ENCODE measurements at places on chromosomes 13 and 19.

GRCh38 chr19:29630655-29631054 is 24.6 kb downstream of the POP4 start:
- DNase-seq: peak; percentile 45

DNA sequence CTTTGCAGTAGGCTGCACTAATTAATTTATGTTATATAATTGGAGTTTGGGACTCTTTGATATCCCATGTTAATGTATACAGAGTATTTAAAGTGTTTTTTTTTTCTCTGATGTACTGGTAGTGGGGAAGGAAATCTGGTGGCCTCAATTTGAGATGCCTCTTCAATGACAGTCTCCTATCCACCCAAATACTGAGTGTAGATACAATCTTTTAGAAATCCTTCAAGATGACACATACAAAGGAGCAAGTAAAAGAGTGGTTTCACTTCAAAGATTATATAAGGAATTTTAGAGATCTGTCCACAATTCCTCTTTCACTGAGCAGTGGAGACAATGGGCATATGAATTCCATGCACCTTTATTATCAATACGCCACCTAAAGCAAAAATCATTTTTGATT is 15.1 kb downstream of the NALCN start:
- DNase-seq: no peak

- no peak for DNase-seq
Measured at GRCh38 chr13:94713561-94714182, 1.3 kb upstream of the SOX21 start.

DNA sequence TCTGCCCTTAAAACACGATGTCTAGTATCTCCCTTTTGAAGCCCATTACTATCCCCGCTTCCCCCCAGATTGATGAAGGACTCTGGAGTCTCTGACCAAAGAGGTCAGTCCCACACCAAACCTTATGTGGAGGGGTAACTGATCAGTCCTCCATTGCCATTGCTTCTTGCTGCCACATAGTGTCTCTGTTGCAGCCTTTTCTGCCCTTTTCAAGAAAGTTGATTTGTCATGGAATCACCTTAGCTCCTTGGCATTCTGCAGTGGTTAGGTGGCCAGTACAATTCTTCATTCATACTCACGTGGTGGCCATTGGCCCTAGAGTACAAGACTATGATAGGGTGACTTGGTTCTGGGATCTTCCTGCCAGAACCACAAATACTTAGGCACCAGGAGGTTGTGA is 8.4 kb upstream of the HTR2A start:
- no peak for DNase-seq

GRCh38 chr13:33865945-33866344 is 48.0 kb downstream of the RFC3 start:
- no peak for DNase-seq

- no peak for DNase-seq
Measured at GRCh38 chr13:20360835-20361412, 128.8 kb upstream of the GJB6 start.

DNA sequence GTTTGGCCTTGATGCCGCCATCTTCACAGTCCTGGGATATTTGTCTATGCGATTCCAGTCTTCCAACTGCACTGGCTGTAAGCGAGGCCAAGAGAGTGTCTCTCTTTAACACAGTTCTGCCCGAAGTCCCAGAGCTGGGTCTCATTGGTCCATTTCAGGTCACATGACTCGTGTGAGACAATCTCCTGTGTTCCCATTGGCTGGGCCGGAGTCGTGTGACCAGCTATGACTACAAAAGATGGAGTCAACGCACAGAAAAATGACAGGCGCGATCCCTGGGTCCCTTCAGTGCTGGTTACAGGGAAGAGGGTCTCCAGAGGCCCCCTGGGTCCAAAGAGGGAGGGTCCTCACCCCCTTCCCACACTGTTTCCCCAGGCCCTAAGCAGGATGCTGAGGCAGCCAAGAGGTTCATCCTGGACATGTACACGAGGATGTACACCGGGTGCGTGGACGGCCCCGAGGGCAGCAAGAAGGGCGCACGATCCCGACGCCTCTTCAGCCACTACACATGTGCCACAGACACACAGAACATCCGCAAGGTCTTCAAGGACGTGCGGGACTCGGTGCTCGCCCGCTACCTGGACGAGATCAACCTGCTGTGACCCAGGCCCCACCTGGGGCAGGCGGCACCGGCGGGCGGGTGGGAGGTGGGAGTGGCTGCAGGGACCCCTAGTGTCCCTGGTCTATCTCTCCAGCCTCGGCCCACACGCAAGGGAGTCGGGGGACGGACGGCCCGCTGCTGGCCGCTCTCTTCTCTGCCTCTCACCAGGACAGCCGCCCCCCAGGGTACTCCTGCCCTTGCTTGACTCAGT is 15.9 kb upstream of the S1PR4 start:
- peak; percentile 53 for DNase-seq

- DNase-seq: peak; percentile 59
Measured at GRCh38 chr19:45306040-45306439, 16.6 kb downstream of the CKM start.

DNA sequence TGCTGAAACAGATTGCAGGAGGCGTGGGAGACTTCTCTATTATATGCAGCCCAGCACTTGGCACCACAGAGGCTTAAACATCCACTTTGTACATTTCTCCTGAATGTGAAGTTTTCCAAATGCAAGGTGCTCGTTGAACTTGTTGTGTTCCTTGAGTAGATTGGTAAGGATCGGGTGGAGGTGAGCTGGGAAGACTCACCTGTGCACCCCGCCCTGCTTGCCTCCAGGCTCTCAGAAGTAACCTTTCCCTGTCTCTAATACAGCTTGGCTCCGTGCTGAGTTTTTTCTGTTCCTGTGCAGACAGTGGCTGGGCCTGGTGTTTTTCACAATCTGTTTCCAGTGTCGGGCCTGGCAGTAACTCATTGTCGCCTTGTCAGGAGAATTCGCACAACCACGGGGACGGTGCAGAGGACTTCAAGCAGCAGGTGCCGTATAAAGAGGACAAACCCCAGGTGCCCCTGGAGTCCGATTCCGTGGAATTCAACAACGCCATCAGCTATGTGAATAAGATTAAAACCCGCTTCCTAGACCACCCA is 12.3 kb downstream of the SIN3B start:
- no peak for DNase-seq
